COR-L47 (cell line): ENCODE measurements at places on chromosomes 11 and 22.

DNA sequence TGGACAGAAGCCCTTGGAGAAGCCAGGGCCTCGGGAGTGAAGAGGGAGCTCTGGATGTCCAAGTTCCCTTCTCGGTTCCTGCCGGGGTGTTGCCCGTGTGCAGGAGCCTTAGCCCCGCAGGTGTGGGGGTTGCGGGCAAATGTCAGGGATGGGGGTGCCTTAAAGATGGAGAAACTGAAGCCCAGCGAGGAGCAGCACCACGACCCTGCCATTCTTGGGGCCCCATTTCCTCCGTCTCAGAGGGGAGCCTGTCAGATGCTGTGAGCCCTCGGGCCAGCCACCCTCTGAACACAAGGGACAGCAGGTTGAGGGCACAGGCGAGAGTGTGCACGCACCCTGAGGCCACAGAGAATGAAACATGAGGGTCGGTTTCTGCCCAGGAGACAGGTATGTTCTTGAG, 6.3 kb downstream of the OSBPL5 start:
- no peak for DNase-seq

DNA sequence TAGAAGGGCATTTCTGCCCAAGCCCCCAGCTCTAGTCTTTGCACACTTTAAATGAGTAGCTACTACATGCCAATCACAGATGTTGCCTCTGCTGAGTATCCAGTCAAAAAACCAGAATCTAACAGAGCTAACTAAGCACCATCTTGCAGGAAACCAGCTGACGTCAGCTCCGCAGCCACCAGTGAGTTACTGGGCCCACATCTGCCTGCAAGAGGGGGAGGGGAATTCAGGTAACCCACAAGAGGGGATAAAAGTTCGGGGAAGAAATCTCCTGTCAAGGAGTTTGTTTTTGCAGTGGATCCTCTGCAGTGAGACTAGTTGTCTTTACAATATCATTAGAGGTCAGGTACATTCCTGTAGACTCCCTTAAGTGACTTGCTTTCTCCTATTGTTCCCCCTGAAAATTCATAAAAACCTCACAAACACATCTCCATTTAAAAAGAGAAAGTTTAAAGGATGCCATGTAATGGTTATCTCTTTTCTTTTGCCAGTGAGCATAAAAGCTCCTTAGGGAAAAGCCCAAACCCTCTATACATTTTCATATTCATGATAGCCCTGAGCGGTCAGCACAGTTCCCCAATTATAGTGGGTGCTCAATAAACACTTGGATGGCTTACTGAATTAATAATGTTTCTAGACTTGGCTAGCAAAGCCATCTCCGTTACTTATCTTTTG, 9.3 kb downstream of the CD44 start:
- DNase-seq, result no peak

DNA sequence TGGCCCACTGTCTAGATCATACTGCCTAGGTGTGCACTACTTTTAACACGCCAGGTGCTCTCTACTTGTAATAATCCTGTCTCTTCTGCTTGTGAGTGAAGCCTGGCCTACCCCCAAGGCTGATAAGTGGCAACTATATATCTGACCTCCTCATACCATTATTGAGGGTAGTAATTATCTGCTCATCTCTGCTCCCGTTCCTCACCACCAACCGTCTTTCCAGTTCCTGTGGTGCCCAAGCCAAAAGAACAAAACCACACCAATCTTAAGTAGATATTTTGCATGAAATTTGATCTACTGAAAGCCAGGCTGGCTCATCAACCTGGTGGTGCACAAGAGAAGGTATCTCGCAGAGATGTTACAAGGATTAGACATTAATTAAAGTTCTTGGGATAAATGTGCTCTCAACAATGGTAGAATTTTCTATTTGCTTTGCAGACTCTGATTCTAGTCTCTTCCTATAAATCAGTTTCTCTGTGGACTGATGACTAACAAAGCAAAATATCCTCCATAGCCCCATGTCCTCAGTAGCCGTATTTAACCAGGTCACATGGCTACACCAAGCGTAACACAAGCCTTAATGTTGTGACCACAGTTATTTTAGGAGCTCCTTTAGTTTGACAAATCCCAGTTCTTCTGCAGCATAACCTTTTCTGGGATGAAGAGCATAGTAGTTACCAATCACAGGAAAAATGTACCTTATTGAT, 267.2 kb downstream of the NTM start:
- DNase-seq, result no peak

DNA sequence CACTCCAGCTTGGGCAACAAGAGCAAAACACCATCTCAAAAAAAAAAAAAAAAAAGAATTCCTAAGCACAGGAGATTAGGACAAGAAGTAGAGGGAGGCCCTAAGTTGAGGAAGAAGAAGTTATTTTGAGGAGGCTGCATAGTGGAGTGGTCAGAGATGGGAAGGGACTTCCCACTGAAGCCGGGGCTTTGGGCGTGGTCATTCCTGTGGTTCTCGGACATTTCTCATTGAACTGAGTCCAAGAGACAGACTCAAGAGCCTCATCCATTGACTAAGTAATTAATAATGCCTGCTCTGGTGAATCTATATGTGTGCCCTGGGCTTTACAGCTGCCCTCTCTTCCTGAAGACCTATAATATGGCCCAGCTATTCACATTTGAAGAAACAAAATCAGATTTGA, 53.2 kb upstream of the FTH1 start:
- no peak for DNase-seq

- no peak for DNase-seq
Measured at GRCh38 chr22:31830721-31831070, 76.9 kb downstream of the DEPDC5 start.

DNA sequence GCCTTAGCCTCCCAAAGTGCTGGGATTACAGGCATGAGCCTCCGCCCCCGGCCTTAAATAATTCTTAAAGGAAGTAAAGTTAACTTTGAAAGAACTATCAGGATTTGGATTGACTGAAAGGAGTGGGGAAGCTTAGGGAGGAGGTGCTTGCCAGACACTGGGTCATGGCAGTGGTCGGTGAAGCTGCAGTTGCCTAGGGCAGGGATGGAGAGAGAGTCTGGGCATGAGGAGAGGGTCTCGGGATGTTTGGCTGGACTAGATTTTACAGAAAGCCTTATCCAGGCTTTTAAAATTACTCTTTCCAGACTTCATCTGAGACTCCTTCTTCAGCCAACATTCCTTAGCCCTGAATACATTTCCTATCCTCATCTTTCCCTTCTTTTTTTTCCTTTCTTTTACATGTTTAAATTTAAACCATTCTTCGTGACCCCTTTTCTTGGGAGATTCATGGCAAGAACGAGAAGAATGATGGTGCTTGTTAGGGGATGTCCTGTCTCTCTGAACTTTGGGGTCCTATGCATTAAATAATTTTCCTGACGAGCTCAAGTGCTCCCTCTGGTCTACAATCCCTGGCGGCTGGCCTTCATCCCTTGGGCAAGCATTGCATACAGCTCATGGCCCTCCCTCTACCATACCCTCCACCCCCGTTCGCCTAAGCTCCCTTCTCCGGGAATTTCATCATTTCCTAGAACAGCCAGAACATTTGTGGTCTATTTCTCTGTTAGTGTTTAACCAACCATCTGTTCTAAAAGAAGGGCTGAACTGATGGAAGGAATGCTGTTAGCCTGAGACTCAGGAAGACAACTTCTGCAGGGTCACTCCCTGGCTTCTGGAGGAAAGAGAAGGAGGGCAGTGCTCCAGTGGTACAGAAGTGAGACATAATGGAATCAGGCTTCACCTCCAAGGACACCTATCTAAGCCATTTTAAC, at the start of gene NNMT:
Gene NNMT, plus strand, starts transcription at position 724 of the 929 bp plus-strand sequence. Its CDS starts 158 bp downstream, at position 882.
- DNase-seq, result no peak

DNA sequence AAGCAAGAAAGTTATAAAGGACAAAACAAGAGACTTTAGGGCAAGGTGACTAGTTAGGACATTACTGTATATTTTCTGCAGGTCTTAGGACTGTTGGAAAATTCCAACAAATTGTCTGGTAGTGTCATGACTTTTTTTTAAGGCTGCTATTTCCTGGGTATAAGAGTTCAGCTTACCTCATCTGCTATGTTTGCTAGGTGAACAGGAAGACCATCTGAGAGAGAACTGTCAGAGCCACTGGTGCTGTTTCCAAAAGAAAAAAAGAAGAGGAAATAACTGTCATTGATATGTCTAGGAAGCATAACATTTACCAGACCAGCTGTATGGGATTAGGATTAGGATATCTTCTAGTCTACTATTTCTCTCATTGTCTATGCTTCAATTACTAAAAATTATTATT, 26.3 kb upstream of the MTCH2 start:
- DNase-seq, result no peak

DNA sequence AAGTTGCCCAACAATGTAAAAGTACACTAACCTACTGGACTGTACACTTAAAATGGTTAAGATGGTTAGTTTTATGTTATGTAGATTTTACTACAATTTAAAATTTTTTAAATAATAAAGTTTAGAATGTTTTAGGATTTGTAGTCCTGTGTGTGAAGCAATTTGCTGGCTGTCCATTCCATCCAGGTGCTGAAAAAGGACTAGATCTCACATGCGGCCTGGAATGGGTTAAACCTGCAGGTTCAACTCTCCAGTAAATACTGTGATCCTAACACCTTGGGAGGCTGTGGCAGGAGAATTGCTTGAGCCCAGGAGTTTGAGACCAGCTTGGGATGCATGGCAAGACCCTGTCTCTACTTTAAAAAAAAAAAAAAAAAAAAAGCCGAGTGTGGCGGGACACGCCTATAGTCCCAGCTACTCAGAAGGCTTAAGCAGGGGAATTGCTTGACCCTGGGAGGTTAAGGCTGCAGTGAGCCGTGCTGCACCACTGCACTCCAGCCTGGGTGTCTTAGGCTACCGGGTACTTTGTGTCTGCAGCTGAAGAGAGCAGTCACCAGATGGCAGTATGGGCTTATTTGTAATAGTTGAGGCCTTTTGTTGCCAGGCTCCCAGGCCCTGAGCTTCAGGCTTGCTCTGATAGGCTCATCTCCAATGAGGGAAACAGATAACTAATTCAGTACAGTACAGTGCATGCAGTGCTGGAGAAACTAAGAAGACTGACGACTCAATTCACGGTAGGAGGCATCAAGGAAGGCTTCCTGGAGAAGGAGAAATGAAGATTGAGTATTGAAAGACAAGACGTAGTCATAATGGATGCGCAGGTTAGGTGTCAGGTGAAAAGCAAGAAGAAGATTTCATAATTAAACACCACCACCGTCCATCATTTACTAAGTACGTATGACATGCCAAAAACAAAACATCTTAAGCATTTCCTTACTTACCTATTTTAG, 64.7 kb upstream of the ASPHD2 start:
- peak; percentile 89 for DNase-seq
